CD4-positive, alpha-beta T cell treated with Interleukin-4 for 1 hour (primary cell): ENCODE measurements at places on chromosomes 1 and 21.

DNA sequence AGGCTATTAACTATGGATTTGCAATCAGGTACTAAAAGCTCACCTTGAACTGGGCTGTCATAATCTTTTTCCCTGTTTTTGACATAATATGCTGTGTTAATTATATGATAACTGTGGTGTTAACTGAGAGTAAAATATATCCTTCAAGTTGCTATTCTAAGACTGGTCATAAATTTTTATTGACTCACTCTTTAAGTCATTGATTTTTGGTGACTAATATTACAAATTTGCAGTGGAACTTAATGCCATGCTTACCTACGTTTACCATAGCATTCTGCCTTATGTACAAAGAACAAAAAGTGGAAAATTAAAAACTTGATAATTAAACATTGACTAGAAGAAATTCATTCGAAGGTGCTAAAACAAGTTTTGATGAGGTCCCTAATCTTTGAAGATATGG lies 872.4 kb downstream of the BRINP3 start:
- DNase-seq, result no peak

DNA sequence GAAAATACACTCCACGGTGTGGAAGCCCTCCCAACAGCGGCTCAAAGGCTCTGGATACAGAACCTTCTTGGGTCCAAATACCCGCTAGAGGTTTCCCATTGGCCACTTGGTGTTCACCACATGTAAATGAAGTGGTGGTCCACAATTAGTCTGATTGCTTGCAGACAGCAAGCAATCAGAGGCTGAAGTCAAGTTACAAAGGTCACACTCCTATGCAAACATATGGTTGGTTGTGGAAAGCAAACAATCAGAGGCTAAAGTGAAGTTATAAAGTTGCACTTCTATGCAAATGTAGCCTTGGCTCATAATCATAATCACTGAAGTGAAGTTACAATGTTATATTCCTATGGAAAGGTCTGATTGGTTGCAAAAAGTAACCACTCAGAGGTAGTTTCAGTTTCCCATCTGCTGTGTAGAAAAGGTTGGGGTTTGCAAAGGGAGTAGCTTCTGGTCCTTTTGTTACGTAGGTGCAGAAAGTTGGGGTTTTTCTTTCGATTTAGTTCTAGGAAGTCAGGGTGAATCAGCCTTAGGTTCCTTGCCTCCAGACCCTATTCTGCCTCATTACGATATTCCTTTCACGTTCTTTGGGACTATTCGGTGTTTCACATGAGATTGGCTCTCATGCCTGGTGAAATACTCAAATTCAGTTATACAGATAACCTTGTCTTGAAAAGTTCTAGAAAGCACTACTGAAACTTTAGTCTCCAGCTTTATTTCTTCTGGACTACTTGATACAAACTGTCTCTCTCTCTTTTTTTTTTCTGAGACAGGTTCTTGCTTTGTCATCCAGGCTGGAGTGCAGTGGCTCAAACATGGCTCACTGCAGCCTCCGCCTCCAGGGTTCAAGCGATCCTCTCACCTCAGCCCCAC lies 36.7 kb upstream of the MTF2 start:
- peak; percentile 88 for DNase-seq

DNA sequence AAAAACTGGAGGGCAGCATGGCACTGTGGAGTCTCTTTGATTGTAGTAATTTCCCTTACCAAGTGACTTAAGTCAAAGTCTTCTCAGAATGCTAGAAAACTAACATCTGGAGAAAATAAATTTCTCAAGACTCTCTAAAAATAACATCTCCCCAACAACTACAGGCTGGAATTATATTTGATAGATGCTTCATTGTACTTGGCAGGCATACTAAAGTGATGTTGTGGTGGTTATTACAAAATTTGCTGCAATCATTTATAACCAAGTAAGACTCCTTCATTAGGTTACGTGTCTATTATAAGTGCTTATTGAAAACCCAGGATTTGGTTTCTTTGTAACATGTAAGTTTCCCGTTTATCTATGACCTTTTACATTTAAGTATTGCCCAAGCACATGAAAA lies 132.9 kb upstream of the NRIP1 start:
- no peak for DNase-seq

GRCh38 chr1:26290882-26291261 lies 11.0 kb downstream of the SH3BGRL3 start:
- no peak for DNase-seq

DNA sequence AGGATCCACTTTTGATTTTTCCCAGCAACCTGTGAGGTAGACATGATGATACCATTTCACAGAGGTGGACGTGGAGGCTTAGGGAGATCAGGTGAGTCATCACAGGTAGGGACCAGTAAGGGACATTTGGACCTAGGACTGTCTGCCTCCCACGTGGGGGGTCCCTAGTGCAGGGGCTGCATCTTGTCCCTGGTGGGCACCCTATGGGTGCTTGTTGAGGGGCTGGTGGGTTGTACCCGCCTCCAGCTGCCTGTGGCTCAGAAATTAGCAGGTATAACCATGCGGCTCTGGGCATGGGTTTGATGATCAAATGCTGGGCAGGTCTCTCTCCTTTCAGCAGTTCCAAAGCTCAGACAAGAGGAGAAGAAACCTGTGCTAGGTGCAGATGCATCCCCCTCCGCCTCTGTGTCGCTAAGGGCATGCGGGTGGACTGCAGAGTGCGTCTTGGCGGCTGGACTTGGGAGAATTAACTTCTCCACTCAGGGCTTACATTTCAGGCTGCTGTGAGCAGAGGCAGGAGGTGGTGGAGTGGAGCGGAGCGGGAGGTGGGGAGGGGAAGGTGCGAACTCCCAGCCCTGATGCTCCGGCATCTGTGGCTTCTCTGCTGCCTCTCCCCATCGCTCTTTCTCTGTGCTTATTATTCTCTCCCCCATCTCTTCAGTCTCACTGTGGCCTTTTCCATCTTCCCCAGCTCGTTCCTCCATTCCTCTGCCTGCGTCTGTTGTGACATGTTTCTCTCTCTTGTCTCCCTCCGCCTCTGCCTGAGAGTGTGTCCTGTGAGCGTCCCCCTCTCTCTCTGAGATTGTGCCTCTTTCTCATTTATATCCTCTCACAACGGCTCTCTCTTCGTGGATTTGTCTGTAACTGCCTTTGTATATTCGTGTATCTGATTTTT lies 146.8 kb downstream of the PTPRU start:
- no peak for DNase-seq

- DNase-seq, result no peak
Observed at GRCh38 chr1:171844381-171844780, 3.1 kb downstream of the DNM3 start.

- no peak for DNase-seq
Observed at GRCh38 chr21:29465546-29465945, 166.8 kb downstream of the BACH1 start.

- no peak for DNase-seq
Observed at GRCh38 chr1:163561580-163562295, 240.0 kb downstream of the NUF2 start.

GRCh38 chr1:71804140-71804539 lies 478.2 kb downstream of the NEGR1 start:
- no peak for DNase-seq

DNA sequence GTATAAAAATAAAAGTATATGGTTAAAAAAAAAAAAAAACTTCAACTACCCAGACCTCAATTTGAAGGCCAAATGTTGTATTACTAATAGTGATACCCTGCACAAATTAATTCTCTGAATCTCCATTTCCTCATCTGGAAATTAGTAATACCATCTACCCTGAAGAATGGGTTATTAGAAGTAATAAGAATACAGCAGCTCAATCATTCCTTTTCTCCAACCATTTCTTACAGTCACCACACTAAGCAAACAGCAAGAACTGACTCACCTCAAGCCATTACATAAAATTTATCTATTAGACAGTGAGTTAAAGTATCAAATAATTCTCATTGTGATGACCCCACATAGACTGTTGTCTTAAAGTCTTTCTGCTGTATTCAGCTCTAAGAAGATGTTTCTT lies 39.6 kb downstream of the RERE start:
- DNase-seq, result no peak

DNA sequence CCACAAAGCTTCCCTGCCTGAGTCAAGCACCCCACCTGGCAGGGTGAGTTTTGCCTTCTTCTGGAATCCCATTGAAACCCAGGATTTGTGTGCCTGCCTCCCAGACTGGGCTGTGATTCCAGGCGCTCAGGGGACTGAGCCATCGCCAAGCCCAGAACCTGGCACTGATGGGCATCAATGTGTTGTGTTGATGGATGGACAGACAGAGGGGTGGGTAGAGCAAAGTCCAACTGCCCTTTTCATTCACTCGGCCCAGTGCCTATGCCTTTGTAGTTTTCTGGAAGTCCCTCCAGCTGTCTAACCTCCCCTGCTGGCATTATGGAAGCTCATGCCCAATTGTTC lies 66.0 kb upstream of the LAPTM5 start:
- no peak for DNase-seq

- no peak for DNase-seq
Observed at GRCh38 chr1:109931189-109931731, 20.6 kb downstream of the CSF1 start.

DNA sequence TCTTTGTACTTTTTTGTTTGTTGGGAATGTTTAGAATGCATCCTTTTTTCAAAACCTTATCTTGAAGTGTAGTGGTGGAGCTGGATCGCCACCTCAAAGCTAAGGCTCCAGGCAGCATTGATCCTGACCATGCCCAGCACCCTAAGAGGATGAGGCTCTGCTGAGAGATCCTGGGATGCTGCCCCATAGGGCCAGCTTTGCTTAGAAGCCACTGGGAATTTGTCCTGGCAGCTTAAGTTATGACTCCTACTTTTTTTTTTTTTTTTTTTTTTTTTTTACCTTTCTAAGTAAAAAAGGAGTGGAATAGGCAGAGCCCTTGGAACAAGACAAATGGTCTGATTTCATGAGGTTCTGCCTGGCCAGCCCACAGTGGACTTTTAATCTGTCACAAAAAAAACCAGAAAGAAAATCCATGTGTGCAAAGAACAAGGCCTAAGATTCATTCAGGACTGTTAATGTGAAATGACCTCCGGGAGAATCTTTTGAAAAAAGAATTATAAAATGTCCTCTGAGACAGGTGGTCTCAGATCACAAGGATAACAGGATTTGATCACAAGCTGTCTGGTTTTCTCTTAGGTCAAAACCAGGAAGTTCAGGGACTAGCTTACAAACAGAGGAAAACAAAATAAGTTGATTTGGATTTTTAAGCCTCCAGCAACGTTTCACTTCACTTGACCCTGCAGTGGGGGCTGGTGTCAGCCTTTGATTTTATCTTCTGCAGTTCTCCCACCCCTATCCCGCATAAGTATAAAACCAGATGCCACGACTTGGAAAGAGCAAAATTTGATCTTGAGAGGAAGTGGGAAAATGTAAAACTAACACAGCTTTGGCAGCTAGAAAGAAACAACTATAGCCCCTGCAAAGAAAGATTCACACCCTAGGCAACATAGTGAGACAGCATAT lies 25.9 kb upstream of the RAP1A start:
- no peak for DNase-seq

- DNase-seq, result no peak
Observed at GRCh38 chr1:205981257-205981656, 21.9 kb downstream of the RAB7B start.

GRCh38 chr1:76593618-76594017 lies 273.7 kb upstream of the ST6GALNAC5 start:
- DNase-seq, result no peak
